ENCODE measurements at places on chromosomes 6 and 20.
A peak's percentile ranks its signal among the peaks of the same experiment; 100 is the strongest.

DNA sequence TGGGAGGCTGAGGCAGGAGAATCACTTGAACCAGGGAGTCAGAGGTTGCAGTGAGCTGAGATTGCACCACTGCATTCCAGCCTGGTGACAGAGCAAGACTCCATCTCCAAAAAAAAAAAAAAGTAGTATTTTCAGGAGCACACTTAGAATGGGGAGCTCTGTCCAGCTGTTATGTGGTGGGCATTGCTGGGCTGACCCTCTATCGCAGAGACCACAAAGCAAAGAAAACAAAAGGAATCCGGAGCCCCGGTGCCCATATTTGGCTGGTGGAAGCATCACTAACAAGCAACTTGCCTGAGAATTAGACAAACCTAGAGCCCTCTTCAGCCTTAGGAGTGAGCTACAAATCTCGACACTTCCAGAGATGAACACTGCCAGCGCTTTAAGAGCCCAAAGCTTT, 137.3 kb upstream of the GPR6 start:
- DNase-seq = no peak

GRCh38 chr6:39102071-39102820, 12.7 kb downstream of the SAYSD1 start:
- DNase-seq = no peak

DNA sequence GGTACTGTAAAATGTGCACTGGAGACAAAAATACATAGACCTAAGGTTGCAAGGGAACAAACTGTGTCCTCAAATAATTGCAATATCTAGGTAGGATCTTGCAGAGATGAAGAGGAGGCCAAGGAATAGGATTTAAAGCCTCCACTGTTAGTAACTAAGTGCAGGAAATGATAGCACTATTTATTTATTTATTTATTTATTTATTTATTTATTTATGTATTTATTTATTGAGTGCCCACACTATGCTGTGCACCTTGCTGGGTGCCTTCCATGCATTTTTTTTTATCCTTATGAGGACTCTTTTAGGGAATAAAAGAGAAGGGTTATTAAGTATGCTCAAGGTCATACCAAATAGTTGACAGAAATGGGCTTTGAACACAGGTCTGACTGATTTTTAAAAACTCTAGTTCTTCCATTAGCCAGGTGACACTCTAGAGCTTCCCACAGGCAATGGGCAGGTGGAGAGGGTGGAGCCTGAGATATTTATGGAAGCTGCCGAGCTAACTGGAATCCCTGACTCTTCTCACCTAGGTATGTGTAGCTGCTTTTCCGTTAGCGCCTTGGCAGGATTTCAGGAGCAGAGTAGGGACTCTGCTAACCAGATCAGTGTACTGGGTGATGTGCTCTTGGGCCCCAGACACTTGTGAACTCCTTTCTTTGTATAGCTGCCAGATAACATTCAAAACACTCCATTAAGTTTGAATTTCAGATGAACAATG, 12.8 kb upstream of the NUP153 start:
- DNase-seq = no peak

- DNase-seq = no peak
Observed at GRCh38 chr6:32254761-32255198, 30.9 kb upstream of the NOTCH4 start.

DNA sequence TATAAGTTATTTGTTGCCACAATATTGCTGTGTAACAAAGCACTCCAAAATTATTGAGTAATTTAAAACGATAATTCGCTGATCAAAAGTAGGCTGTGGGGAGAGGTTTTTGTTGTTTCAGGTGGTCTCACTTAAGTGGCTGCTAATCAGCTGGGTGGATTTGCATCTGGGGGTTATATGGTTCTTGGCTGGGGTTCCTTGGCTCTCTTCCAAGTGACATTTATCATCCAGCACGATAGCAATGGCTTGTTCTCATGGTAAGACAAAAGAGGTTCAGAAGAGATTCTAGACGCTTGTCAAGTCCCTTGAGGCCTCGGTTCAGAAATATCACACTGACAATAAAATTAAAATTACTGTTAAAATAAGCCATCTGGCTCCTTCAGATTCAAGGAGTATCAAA, 1648.8 kb downstream of the GRIK2 start:
- DNase-seq = no peak

DNA sequence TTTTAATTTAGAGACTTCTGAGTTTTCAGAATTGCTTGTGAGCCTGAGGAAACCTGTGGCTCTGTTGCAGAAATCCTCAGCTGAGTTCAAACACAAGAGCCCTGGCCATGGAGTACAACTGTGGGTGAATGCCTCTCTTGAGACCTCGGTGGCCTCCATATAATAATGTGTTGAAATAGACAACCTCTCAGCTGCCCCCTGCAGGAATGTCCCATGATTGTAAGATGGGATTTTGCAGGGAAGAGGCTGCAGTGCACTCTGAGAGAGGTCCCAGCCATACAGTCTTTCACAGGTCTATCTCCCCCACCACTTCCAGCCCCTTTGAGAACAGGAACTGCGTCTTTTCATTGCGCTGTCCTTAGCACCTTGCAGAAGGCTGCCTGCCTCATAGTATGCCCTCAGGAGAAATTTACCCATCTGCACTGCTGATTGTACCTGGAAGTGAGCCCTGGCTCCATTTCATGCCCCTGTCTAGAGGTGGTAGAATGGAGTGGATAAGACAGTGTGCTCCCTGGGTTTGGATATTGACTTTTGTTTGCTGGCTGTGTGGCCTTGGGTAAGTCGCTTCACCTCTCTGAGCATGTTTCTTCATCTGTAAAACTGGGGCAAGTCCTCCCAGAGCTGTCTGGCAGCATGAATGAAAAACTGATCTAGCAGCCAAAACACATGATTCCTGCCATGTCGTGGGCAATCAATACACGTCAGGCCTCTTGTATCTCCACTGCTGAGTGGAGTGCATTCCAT, 16.8 kb upstream of the CDH22 start:
- peak; percentile 68 for DNase-seq

DNA sequence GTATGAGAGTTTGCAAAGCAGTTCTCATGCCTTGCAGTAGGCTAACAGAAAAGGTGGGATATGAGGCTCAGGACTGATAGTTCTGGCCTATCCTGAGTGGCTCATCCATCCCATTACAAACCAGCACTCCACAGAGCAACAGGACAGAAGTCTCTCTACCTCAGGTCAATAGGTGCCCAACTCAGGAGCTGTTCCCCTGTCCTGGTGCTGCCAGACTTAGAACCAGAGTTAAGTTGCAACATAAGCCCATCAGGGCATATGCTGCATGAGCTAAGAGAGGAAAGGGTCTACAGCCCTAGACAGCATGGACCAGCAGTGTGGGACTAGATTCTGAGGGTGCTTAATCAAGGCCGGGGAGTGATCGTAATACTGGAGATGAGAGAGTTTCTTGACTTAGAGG, 104.8 kb upstream of the ECI2 start:
- DNase-seq = no peak

DNA sequence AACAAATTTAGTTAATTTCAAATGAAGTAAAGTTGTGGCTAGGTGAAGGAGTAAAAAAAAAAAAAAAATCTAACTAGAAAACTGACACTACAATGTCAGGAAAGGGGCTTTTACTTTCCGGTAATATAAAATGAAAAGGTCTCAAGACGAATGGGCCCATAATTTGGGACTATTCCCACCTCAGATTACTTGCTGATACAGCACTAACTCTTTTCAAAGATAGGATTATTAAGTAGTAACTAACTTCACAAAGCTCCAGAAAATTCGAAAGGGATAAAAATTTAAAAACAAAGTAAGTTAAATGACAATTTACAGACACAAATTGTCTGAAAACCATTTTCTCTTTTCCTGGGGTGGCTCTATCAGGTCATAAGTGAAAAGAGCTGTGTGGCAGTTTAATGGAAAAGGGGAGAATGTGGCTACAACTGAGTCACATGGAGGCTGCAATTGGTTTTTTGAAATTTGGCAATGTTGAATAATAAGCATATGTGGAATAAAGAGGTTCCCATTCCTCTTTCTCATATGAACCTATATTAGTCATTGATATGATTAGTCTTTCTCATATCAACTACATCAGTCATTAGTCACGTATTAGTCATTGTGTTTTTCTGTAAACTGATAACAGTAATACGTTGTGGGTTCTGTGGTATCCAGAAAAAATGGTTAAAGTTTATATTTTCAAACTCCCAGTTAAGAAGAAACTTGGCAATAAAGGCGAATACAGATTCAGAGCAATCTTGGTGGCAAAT, 78.0 kb downstream of the RWDD2A start:
- no peak for DNase-seq

- no peak for DNase-seq
Observed at GRCh38 chr6:36566418-36566905, 19.2 kb upstream of the STK38 start.

- DNase-seq = peak; percentile 68
Observed at GRCh38 chr20:42530855-42531448, 658.8 kb downstream of the PTPRT start.

DNA sequence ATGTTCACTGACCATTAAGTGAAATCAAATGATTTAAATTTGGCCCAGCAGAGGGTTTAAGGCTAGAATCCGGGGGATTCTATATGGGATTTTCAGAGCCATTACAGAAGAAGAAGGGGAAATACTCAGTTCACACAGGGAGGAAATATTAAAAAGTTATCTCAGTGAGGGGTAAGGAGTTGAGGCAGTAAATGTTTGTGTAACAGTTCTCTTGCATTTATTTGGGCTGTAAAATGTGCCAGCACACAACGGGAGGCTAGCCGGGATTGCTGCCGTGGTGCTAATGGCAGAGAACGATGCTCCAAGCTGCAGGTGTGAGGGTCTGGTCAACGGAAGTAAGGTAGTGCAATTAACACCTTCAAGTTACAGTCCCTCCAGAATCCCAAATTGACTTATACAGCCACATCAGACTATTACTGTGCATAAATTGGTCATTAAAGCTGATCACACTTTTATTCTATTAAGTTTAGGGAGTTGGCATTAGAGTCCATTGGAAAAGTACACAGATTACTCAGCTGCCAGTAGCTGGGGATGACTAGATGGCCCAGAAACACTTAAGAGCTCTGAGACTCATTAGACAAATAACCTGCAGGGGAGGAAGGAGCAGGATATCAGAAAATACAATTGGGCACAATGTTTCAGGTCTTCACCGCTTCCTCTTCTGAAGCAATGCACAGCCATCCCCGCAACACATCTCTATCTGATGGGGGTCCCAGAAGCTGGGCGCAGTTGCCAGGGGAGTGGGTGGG, 31.3 kb downstream of the PPP1R3G start:
- DNase-seq = no peak

- DNase-seq = no peak
Observed at GRCh38 chr20:426566-426965, 18.5 kb downstream of the RBCK1 start.

GRCh38 chr20:14295238-14295637, 42.2 kb downstream of the FLRT3 start:
- DNase-seq = no peak

GRCh38 chr6:147709396-147710272, 201.1 kb downstream of the SAMD5 start:
- no peak for DNase-seq

DNA sequence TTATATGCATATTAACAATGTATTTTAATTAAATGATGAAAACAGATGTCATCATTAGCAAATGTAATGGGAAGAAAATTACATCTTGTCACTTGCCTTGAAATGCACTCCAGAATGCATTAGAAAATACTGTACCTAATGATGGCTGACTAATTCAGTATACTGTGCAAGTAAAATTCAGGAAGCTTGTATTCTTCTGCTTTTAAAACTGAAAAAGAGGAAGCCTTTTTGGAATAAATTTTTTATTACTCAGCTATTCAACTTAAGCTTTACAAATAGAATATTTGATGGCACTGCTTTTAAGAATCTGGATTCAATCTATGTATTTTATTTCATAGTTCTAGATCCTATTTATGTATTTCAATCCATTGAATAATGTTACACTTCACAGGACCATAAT, 195.5 kb downstream of the RIMS1 start:
- DNase-seq = no peak

DNA sequence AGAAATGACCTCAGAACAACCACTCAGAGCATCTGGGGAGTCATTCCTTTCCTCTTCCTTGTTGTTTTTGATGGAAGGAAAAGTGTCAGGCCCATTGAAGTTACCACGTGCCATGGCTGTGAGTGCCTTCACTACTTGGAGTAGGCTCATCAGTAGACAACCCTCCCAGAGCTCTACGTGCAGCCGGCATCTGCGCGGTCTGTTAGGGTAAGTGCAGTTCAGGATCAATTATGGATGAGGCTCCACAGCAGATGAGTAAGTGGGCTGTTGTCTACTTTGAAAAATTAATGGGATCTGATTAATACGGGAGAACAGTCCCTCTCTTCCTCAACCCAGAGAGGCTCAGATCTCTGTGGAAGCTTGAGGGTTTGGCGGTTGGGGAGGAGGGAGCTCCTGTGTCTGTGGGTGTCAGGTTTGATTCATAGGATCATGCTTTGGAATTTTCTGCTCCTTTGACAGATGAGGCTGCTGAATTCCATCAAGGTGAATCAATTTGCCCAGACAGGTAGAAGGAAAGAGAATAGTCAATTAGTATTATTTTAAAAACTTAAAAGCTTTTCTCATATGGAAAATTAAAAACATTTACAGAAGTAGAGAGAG, 93.8 kb upstream of the TOX2 start:
- DNase-seq = peak; percentile 30

DNA sequence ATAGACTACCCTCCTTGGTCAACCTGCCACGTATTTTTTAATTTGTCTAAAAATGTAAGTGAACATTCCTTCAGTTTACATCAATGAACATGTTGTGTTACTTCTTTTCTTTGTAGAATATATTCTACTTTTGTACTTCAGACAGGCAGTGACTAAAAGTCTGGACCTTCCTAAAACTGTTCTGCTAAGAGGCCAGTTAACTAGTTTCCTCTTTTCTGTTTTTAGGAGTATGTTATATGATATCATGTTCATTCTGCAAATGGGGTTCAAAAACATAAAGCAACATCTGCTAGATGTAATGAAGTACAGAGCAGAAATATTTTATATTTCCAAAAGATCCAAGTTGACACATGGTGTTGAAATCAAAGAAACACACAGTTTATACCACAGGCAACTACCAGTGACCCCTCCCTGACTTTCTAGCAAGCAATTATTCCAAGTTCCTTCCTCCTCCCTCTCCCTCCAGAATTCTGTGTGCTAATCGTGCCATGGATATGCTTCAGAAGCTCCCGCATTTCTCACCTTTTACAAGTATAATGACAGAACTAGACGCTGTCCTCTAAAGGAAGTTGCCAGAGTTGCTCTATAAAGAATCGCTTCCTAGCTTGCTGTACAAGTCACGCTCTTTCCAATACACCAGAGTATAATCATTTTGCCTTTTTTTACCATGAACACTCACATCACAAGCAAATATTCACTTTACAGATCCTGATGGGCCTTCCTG, 64.7 kb downstream of the ARHGAP18 start:
- no peak for DNase-seq

GRCh38 chr20:48359692-48360341, 468.0 kb downstream of the PREX1 start:
- DNase-seq = peak; percentile 59

GRCh38 chr6:90361174-90361573, 64.5 kb upstream of the BACH2 start:
- DNase-seq = no peak

GRCh38 chr6:20540683-20541082, 6.4 kb downstream of the CDKAL1 start:
- DNase-seq = no peak

GRCh38 chr6:6597682-6598081, 9.2 kb downstream of the LY86 start:
- no peak for DNase-seq
